Left ventricle myocardium inferior (tissue), 1 donor: ENCODE measurements at places on chromosomes 16 and 17.

GRCh38 chr16:11609474-11610120 is 22.9 kb upstream of the LITAF start:
- no peak for DNase-seq

DNA sequence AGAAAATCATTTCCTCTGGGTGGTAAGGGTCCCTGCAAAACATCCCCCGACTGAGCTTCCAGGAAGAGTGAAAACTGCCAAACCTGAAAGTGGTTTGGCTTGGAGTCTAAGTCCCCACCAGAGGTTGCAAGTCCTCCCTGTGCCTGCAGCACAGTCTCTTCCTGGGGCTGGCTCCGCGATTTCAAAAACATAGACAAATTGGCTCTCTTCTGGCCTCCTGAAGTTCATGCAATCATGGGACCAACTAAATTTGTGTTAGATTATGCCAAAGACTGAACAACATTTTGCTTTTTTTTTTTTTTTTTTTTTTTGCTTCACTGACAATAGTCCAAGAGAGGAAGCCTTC is 447.9 kb downstream of the CA10 start:
- DNase-seq: no peak

- DNase-seq: no peak
Observed at GRCh38 chr16:86498671-86499439, 11.5 kb upstream of the FOXF1 start.

- DNase-seq: no peak
Observed at GRCh38 chr17:5044630-5045029, 9.4 kb upstream of the SLC52A1 start.

GRCh38 chr16:9251026-9251425 is 159.6 kb downstream of the HAPSTR1 start:
- no peak for DNase-seq

DNA sequence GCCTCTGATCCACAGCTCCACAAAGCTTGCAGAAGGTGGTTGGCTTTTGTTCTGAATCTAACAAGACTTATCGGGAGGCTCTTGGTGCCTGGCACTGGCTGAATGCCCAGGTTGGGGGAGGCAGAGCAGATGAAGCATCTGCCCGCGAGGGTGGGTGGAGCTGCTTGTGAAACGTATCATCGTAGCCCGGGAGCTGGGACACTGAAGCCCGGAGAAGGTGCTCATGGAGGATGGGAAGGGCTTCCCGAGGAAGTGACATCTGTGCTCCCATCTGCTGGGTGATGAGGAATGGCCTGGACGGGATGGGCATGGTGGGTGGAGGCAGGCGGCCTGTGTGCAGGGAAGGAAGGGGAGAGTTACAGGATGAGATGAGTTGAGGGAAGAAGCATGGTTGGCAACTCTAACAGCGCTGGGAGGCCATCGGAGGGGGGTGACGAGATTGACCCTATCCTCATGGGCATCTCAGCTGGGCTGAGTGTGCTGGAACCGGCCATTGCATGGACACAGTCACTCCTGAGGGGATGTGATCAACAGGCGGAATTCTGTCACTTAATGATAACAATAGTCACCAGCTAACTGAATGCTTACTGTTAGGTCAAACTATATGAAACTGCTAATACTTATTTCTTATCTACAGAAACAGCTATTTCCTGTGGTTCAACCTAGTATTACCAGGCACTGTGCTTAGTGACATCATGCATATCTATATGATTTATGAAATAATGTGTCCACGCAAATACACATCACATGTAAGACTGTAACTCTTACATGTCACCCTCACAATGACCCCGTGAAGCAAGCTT is 102.7 kb downstream of the ABCC6 start:
- peak; percentile 64 for DNase-seq

- no peak for DNase-seq
Observed at GRCh38 chr17:72743037-72743467, 349.4 kb downstream of the SLC39A11 start.

DNA sequence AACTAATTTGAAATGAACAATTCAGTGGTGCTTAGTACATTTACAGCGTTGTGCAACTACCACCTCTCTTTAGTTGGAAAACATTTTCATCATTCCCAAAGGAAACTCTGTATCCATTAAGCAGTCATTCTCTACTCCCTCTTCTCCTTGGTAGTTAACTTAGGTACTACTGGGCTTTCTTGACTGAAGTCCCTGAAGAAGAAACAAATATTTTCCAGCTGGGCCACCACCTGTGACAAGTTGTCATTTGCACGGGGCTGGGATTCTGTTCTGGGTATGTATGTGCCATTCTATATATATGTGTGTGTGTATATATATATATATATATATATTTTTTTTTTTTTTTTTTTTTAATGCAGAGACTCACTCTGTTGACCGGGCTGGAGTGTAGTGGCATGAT is 15.4 kb upstream of the RMI2 start:
- no peak for DNase-seq

DNA sequence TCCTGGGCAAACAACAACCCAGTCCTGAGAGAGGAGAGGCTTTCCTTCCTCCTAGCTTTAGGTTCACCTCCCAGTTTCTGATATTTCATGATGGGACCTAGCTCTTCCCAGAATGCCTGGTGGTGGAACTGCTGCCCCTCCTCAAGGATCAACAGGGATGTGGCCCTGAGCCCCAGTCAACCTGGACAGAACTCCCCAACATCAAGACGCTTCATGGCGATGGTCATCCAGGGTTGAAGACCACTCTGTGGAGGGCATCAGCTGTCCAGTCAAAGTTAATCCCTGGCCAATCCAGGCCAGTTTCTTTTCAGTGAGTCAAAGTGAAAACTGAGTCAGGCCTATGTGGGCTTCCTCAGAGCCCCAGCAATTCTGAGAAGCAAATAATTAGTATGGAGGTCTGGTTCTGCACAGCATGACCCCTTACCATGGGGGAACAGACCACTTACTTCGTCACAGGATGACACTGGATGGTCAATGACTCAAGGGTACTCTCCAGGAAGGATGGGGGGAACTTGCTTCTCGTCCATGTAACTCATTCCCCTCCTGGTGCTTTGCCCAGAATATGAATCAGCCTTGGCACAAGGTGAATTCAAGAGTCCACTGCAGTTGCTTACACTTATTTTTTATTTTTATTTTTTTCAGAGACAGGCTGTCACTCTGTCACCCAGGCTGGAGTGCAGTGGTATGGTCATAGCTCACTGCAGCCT is 14.7 kb upstream of the XYLT2 start:
- DNase-seq: no peak

GRCh38 chr17:50258647-50259476 is 15.4 kb upstream of the TMEM92 start:
- DNase-seq: no peak

DNA sequence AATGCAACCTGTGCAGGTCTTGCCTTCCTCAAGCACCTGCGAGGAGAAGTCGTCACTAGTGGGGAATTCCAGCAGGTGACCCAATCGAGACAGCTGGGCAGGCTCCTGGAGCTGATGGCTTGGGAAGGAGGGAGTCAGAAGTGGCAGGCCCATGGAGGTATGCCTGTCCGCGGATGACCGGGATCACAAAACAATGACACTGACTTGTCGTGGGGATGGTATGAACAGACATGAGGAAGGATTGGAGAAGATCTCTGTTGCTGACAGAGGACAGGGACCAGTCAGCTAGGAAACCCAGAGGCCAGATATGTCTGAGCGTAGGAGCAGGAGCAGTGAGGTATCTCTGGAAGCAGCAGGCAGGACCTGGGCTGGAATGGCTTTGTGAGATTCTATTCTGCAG is 233.3 kb downstream of the SOX9 start:
- DNase-seq: no peak

- no peak for DNase-seq
Observed at GRCh38 chr17:68297195-68297594, 5.9 kb downstream of the ARSG start.
